Iris pigment epithelial cell (primary cell): ENCODE measurements at places on chromosomes 1 and 21.

DNA sequence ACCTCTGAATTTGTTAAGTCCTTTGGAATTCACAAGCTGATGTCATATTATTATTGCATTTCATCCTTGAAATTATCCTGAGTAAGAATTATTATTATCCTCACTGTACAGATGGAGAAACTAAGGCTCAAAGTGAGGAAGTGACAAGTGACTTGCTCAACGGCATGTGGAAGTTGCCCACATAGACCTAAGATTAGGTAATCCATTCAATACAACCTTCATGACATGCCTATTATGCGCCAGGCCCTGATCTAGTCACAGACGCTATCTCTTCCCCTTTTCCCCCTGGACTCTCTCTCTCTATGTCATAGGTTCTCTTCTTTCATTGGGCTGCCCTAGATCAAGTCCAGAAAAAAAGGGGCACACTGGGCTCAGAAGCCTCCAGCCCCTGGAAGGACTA is 84.9 kb upstream of the KCNK2 start:
- DNase-seq: no peak

DNA sequence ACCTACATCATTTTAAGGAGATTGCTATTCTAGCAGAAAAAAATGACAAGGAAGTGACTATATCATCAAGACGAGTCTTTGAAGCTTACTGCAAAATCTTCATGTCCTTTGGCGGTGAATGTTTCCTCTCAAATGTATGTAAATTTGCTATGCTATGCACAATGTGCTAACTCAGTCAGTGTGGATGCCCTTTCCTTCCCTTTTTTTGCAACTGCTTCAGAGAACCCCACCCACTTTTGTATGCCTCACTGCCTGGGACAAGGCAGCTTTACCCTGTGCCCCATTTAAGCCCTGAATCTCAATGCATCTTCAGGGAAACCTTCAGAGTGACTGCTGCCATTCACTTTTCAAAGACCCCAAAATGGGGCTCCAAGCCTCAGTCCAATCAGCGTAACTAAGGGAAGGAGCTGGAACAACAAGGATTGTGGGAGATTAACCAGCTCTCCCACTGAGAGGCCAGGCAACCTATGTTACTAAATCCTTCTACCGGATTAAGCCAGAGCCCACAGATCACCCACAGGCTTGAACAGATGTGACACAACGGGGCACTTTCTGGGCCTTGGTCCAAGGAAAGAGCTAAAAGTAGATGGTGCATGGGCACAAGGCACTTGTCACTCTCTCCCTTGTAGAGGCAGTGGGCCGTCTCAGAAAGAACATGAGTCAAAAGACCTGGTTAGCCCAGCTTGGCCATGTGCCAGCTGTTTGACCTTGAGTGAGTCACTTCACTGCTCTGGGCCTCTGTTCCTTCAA is 154.4 kb downstream of the PLPP3 start:
- DNase-seq: peak; percentile 73

DNA sequence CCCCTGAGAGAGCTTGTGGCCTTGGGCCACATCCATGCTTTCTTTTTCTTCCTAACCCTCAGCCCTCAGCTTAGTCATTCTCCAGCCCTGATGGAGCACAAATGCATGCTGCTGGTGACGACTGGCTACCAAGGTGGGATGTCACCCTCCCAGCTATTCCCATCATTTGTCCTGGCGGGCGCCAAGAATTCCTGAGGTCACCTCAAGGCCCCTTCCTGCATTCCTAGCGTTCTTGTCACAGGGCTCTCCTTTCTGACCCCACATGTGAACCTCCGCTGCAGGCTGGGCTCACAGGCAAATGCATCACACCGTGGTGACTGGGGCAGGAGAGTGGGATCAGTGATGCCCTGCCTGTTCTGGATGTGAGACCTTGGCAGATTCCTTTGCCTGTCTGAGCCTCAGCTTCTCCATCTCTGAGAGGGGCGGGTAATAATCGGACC is 53.4 kb upstream of the IFFO2 start:
- DNase-seq: peak; percentile 78

DNA sequence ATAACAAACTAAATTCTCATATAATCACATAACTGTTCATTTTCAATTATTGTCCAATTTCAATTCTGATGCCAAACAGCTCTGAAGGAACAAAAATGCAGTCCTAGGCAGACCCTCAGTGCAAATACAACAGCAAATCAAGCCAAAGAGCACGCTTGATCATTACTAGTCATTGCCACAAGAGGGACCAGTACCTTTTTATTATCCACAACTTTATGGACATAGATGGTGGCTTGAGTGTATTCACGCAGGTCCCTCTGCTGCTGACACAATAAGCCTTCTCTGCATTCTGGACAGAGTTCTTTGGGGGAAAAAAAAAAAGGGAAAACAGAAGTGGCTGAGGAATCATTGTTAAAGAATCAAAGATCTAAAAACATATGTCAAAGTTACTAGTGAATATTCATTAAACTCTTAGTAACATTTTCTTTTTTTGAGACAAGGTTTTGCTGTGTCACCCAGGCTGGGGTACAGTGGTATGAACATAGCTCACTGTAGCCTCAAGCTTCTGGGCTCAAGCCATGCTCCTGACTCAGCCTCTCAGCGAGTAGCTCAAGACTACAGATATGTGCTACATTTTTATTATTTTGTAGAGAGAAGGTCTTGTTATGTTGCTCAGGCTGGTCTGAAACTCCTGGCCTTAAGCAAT is 34.3 kb upstream of the RAP1GAP start:
- peak; percentile 92 for DNase-seq

DNA sequence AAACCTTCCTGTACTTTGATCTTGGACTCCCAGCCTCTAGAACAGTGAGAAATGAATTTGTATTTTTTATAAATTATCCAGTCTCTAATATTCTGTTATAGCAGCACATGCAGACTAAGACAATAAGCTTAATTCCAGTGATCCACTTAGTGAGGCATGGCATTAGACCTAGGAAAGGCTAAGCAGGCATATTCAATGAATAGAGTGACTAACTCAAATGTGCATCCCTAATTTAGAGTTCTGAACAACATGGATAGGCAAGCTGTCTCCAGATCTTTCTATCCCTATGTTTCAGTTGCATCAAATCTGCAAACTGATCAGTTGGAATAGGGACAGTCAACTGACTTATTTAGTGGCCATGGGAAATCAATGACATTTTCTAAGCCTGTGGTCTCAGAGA is 4.3 kb upstream of the ERICH3 start:
- DNase-seq: no peak

DNA sequence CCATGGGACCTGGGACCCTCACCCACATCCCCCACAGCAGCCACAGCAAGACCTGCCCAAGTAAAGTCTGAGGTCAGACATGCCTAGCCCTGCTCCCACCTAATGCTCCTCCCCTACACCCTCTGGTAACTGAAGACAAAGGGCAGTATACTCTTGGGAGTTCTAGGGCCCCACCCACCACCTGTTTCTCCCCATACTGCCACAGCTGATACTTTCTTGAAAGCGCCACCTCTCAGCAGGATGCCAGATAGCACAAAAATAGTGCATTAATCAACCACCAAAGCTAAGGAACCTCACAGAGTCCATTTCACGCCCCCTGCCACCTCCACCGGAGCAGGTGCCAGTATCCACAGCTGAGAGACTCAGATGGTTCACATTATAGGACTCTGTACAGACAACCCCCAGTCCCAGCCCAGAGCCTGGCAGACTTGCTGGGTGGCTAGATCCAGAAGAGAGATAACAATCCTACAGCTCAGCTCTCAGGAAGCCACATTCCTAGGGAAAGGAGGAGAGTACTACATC is 238.1 kb downstream of the LRRC40 start:
- peak; percentile 2 for DNase-seq

DNA sequence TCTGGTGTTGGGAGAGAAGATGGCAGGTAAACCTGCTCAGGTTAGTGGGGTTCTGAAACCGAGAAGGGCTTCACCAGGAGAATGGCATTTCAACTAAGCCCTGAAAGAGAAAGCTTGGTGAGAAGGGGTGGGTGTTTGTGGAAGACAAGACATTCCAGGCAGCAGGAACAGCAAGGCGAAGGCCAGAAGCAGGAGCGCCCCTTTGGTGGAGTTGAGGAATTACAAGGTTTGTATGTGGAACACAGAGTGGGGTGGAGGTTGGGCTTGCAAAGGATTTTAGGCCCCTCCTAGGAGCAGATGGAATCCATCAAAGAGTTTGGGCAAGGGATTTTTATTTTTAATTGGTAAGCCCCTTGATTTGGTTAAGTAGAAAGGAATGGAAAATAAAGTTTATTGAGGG is 24.8 kb upstream of the ELOA start:
- peak; percentile 39 for DNase-seq

- DNase-seq: no peak
These were observed 16.6 kb upstream of the USP24 start for GRCh38 chr1:55231745-55232144.

GRCh38 chr1:115136706-115137105 is 47.4 kb upstream of the TSPAN2 start:
- no peak for DNase-seq

- no peak for DNase-seq
These were observed 51.8 kb downstream of the KCNK1 start for GRCh38 chr1:233665575-233666270.

GRCh38 chr1:232221802-232222499 is 408.0 kb downstream of the SIPA1L2 start:
- peak; percentile 62 for DNase-seq

GRCh38 chr1:116313776-116314175 is 59.3 kb upstream of the ATP1A1 start:
- no peak for DNase-seq

GRCh38 chr1:162230096-162230495 is 146.6 kb downstream of the SPATA46 start:
- no peak for DNase-seq

DNA sequence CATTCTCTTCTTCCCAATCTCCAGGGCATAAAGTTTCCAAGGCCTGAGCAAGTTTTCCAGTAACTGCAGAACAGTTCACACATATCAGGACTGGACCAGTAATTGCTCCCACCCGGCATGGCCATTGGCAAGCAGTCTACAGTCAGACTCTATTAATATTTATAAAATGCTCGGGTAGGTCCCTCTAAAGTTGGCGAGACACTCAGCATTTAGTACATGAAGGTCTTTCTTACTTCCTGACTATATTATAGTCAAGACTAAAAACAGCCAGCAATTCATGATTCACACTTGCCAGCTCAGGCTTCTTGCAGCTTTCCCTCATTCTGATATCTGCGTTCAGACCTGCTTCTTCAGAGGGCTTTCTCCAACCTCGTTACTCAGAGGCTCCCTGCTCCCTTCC is 25.4 kb downstream of the GADD45A start:
- peak; percentile 87 for DNase-seq

GRCh38 chr1:193417945-193418744 is 231.7 kb upstream of the B3GALT2 start:
- peak; percentile 77 for DNase-seq

DNA sequence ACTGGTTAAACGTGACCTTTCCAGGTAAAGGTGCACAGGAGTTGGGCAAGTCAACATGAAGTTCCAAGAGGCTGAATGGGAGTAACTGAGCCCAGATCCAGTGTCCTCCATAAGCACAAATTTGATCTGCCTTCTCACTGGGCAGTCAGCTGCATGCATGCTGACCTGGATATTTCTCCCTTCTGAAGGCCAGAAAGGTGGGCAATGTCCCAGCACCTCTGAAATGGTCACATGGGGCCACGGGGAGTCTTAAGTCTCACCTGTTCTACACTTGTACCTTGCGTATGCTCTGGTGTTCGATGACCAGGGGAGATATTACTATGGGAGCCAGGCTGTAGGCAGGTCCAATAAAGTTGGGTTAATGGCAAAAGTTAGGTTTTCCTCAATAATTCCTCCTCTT is 240.2 kb downstream of the SIPA1L2 start:
- DNase-seq: no peak

- peak; percentile 39 for DNase-seq
These were observed 206.3 kb downstream of the COL11A1 start for GRCh38 chr1:102901996-102902395.

DNA sequence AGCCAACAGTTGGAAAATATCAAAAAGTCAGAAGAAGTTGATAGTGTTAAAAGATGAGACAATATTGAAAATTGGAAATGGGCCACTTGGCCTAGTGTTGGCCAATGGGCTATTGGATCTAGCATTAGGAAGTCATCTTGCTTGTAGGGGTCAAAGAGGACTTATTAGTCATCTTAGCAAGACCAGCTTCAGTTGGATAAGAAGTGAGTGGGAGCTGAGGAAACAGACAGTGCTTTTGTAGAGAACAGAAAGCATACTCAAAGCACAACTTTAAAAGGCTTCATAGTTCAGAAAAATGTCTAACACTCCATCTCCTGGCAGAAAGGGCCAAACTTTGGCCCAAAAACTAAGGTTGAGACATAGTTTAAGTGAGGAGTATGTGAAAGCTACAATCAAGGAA is 139.9 kb upstream of the PKN2 start:
- DNase-seq: no peak

- no peak for DNase-seq
These were observed 48.7 kb downstream of the MRPS6 start for GRCh38 chr21:34122047-34122446.

DNA sequence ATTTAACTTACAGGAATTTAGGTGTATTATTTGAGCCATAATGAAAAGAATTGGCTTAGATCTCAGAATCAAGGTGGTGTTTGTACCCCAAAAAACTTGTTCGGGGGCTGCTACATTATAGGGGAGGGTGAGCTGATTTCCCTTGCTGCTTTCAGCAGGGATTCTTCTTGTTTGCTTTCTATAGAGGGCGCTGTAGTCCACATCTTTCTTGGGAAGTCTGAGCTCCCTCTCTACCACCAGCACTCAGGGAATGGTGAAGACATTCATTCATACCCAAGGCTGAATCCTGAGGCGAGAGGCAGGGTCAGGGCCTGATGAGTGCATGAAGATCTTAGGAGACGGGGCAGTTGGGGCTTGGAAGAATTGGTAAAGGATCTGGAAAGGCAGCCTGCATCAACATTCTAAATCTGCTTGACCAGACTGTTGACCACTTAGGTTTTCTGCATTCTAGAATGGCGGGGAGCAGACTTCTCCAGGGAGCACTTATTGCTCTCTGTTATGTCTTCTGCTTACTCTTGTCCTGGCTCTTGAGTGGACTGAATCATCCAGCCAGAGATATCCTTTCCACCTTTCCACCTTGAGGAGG is 18.9 kb downstream of the SPATA46 start:
- peak; percentile 63 for DNase-seq

GRCh38 chr1:158327481-158327880 is 3.9 kb downstream of the CD1B start:
- DNase-seq: no peak

- no peak for DNase-seq
These were observed 5.9 kb upstream of the STUM start for GRCh38 chr1:226542623-226543103.

DNA sequence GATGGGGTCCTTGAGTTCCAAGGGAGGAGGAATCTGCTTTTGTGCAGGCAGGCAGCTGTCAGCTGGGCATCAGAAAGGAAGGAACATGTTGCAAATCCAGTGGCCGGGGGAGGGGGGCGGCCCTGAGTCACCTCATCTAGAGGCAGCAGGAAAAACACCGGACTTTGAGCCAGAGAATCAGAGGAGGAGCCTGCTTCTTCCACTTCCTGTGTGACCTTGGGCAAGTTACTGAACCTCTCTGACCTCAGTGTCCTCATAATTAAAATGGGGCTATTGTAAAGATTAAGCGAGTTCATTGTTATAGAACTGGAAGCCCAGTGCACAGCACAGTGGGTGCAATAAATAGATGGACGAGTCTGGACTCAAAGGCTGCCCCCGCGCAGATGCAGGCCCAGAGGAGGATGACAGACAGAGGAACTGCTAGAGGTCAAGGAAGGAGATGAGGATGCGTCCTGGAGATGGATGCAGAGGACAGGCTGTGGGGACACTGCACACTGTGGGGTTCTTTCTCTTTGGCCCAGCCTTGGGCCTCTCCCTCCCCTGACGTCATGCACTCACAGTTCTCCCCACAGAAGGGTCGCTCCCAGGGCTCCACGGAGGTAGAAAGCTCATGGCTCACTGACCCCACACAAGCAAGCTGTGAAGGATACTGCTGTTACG is 714.3 kb downstream of the MATN1 start:
- DNase-seq: peak; percentile 5
